Karpas-422 (cell line): ENCODE measurements at places on chromosomes 1 and 21.

- DNase-seq: no peak
These were observed 102.6 kb downstream of the GPATCH2 start for GRCh38 chr1:217528271-217528670.

DNA sequence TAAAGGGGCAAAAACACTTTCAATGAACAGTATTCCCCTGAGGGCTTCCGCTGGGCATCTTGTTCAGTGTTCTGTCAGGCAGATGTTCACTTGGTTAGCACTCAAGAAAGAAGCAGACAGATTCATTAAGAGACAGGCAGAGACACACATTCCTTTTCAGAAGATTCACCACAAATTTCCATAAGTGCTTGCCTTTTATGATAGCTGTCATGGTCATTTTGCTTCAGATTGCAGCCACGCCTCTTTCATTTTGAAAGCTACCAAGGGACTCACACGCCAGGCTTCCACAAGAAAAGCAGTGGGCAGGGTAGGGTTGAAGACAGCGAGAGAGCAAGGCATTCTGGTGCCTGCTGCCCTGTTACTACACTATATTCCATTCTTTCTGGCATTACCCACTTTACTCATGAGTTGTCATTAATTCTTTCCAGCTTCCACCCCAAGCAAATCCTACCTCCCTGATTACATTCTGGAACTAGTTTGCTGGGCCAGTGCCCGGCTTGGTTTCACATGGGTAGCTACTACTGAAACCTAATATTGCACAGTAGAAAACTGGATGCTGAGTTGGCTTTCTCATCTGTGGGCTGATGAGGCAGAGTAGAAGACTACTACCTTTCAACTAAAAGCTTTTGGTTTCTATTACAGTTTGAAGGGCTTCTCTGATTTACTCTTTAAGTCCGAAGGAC lies 91.2 kb upstream of the COL24A1 start:
- DNase-seq: no peak

GRCh38 chr1:55970526-55971110 lies 608.7 kb downstream of the PLPP3 start:
- no peak for DNase-seq

GRCh38 chr1:46592823-46593222 lies 11.2 kb downstream of the MKNK1 start:
- DNase-seq: no peak

DNA sequence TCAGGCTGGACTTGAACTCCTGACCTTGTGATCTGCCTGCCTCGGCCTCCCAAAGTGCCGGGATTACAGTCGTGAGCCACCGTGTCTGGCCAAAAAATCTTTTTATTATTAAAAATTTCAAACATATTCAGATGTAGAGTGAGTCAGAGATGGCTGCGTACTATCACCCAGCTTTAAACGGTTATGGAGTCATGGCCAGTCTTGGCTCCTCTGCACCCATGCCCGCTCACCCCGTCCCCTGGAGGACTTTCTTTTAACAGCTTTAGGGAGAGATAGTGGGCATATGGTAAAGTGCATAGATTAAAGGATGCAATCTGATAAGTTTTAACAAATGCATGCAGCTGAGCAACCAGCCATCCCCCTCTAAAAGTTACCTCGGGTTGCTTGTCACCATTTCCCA lies 51.8 kb downstream of the TNFRSF8 start:
- DNase-seq: no peak

- DNase-seq: no peak
These were observed 64.8 kb downstream of the FAM163A start for GRCh38 chr1:179807691-179808485.

DNA sequence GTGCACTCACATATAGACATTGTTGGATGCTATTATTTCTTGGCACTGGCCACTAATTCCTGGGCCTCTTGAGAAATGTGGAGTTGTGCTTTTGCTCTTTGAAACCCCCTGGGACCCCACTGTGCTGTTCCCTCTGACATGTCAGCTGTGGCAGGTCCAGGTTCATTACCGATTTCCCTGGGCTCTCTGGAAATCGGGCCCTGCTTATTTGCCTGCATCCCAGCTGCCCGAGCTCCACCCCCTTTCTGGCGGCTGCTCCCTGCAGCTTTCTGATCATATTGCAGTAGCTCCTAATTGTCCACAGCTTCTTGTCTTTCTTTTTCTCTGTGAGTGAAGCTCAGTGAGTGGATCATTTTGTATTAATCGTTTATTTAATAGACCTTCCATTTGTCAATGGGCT lies 183.7 kb upstream of the FAM78B start:
- DNase-seq: no peak
